ENCODE measurements at places on chromosomes 1 and 21.

GRCh38 chr21:34105947-34106541, 32.7 kb downstream of the MRPS6 start:
- no peak for DNase-seq

- DNase-seq, result no peak
Observed at GRCh38 chr1:106768077-106768476, 288.4 kb upstream of the PRMT6 start.

DNA sequence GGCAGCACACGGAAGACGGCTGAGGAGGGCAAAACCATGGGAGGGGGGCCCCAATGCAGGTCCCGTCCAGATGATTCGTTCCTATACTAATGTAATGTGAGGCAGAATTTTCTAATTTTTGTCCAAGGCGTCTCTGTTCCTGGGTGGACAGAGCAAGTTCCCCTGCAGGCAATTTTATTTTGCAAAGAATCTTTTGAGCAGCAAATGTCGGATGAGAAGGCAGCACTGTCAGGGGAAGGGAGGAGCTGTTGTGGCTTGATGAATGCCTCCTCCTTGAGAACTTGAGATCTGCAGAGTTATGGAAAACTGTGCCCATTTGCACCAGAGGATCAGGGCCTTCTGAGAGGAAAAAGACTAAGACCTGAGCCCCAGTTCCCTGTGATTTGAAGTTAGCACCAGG, 17.3 kb downstream of the SLC1A7 start:
- DNase-seq, result no peak

GRCh38 chr1:29083317-29084195, 40.1 kb downstream of the TMEM200B start:
- DNase-seq, result no peak

- DNase-seq, result no peak
Observed at GRCh38 chr1:77446841-77447555, 165.2 kb downstream of the AK5 start.

GRCh38 chr1:9014475-9015375, 11.5 kb downstream of the SLC2A7 start:
- no peak for DNase-seq

DNA sequence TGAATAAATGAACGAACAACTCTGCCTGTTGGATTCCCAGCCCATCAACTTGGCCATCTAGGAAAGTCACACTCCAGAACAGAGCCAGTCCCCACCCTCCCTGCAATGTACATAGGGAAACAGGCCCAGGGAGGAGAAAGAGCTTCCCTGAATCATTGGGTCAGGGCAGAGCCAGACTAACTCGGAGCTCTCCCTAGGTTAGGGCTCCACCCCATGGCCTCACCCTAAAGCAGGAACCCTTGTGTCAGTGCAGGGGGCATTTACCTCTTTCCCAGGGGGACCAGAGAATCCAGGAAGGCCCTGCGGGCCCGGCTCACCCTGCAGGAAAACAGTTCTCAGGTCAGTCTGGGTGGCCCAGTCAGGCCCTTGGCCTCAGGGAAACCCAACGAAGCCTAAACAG, 11.6 kb downstream of the COL9A2 start:
- no peak for DNase-seq

DNA sequence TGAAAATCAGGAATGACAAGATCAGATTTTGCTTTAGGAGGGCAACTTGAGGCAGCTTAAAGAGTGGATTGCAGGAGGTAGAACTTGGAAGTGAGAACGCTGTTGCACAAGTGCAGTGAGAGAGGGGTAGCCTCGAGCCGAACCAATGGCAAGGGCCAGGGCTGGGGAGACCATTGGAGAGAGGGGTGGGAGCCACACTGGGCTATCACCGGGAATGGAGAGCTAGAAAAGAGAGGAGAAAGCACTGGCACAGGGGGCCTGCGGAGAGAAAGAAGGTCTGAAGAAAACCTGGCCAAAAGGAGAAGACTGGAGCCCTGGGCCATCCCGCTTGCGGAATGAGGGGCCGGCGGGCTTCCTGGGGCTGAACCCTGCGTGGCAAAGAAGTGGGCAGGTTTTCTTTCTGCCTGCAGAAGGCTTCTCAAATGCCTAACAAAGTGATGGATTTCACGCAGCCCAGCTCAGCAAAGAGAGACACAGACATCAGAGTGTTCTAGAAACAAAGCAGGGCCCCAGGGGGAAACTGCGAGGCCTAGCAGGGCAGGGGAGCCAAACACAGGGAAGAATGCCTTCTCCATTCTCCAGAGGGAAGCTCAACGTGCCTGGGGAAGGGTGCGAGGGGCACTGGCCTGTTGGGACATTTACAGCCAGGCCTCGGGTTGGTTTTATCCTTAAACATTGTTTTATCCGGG, 1.2 kb upstream of the SLC37A1 start:
- DNase-seq, result no peak

DNA sequence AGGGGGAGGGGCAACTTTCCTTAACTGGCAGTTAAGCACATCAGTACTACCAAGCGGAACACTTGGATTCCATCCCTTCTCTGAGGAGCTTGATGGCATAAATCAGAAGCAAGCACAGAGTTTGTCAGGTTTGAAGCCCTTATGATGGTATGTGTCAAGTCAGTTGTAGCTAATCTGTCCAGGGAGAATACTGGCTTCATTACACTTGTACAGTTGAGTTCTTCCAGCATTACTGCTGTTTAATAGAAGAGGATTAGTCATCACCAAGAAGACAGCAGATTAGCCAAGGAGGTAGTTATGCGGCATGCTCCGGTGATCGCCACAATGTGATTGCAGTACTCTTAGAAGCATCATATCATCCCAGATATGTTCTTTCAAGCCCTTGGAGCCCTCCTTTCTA, 2.1 kb upstream of the TDRD5 start:
- DNase-seq, result no peak

DNA sequence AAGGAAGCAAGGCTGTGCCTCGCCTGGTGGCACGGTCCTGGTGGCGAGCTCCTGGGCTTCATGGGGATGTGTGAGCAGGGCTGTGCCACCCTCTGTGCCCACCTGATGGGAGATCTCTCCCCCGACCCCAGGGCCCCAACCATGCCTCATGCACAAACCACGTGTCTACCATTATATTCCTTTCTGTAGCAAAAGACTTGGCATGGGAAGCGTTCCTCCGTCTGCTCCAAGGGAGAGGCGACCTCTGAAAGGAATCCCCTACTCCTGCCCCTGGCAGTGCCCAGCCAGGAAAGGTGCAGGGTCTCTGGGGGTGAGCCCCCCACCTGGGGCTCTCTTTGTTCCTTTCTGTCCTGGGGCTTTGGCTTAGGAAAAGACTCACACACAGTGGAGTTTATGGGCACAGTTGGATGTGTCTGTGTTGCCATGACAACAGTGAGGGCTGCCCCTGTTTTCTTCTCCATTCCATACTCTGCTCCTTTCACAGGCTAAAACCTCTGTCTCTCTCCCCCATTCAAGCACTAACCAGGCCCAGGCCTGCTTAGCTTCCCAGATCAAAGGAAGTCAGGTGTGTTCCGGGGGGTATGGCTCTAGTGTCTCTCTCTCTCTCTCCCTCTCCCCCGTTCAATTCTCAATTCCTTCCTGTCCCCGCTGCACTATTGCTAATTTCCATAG, 21.4 kb upstream of the LRRN2 start:
- DNase-seq, result no peak

DNA sequence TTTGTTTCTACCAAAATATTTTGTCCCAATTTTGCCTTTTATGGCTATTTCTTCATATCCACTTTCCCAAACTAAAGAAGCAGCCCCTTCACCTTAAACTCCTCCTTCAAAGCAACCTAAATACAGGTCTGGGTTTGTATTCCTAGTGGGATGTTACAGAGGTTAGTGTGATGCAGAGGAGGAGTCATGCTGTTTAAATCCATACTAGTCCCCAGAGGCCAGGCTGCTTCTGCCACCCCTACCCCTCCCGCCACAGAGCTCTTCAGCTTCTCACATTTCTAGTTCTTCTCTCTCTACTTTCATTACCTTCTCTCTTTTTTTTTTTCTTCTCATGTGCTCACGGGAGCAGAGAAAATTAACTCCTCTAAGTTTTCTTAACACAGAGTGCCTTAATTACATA, 29.3 kb downstream of the SELL start:
- DNase-seq, result no peak

DNA sequence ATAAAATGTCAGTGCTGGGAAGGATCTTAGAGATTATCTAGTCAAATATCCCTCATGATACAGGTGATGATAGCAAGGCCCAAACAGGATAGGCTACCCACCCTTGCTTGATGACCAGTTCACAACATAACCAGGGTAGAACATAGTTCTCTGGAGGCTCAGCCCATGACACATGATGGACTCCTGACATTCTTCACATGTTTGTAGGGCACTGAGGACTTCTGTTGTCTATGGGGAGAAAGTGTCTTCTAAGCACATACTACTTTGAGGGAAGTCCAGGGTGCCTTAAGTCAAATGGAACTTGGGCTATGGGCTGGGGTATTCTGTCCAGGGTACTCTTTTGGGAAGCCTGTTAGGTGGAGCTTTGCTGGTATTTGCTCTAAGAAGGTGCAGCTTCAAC, 148.9 kb downstream of the GLUL start:
- DNase-seq, result no peak

DNA sequence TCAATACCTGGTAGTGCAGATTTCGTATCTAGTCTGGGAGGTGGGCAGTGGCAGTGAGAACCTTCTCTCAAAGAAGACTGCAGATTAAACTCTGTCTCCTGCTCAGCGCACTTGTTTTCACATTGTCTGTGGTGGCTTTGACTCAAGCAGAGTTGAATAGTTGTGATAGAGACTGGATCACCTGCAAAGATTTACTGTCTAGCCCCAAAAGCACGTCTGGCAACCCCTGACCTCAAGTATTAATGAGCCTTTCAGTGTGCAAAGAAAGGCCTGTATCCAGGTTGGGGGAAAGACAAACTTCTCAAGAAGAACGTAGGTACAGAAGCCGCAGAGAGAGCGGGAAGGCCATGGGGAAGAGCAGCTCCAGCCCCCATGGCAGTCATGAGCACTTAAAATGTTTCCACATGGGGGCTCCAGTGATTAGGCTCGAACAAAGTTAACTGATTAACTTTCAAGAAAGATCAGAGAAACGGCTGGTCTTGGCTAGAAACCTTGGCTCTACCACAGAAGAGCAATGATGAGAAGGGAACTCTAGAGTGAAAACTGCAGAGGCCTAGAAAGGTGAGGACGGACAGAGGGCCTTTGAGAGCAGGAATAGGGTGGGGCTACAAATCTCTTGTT, 15.2 kb downstream of the HENMT1 start:
- no peak for DNase-seq

DNA sequence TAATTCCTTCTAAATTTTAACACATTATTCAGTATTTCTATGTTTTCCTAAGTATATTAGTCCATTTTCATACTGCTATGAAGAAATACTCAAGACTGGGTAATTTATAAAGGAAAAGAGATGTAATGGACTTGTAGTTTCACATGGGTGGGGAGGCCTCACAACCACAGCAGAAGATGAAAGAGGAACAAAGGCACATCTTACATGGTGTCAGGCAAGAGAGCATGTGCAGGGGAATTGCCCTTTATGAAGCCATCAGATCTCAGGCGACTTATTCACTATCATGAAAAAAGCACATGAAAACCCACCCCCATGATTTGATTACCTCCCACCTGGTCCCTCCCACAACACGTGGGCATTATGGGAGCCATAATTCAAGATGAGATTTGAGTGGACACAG, 15.6 kb downstream of the GBP5 start:
- no peak for DNase-seq

DNA sequence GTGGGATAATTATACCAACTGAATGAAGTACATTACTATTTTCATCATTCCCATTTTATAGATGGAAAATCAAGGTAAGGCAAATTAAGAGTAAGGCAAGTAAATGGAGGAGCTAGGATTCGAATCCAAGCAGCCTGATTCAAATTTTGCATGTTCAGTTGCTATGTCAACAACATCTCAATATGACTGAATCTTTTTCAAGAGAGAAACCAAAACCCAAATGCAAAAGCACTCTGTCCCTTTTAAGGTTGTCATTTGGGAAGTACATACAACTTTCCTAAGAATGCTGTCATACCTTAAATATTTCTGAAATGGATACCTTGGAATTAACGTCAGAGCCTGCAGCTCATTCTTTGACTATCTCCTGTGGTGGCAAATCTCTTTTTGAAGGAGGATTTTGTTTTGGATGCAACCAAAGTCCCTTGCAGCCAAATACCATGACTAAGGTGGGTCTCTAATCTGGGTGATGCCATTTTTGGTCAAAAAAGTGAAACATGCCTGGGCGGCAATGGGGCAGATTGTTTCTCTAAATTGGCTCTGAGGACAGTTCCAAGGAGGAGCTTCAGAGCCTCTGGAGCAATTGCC, 25.4 kb downstream of the ADAMTS1 start:
- no peak for DNase-seq

DNA sequence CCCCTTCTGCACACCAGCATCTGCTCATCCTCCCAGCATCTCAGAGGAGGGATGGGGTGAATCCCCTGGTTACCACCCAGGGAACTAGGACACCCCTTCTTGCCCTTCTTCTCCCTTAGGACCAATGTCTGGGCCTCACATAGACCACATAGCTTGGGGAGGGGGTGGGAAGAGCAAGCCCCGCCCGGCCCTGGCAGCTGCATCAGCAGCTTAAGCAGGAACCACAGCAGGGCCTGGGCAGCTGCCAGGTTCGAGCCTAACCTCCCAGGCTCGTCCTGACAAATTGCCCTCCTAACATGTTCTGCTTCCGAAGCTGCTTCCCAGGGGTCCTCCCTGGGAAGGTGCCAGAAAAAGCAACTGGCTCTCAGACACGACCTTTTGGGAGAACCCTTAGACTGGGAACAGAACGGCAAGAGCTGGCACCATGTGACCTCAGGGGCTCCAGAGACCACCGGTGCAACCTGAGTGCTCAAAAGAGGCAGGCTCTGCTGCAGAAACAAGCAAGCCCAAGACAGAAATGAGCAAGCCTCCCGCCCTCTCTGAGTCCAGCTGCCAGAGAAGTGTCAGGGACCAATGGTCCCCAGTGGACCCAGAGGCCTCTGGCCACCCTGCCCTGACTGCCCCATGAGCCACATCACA, 18.4 kb upstream of the CLSTN1 start:
- DNase-seq, result no peak

- no peak for DNase-seq
Observed at GRCh38 chr1:109357616-109358015, 40.1 kb downstream of the SORT1 start.
